ENCODE measurements at places on chromosomes 5 and 9. TPM values are rescaled to one million over a fixed set of nuclear protein-coding genes. Genes with fewer than 3 reads are reported as not detected.

SOHLH1 gene
- polyA plus RNA-seq: not detected

FAM78A gene
- 0.86 TPM for polyA plus RNA-seq

EGFL7 gene
- polyA plus RNA-seq: 43.2 TPM

GBA2 gene
- polyA plus RNA-seq: 26.7 TPM

WNT8A gene
- not detected for polyA plus RNA-seq

IGIP gene
- polyA plus RNA-seq: 3.8 TPM

ZNF879 gene
- 2.1 TPM for polyA plus RNA-seq

TAF11L10 gene
- polyA plus RNA-seq: not detected

SPRY4 gene
- polyA plus RNA-seq: 0.65 TPM

LCN9 gene
- not detected for polyA plus RNA-seq

PCDHGC4 gene
- 0.05 TPM for polyA plus RNA-seq

CAMK4 gene
- 0.53 TPM for polyA plus RNA-seq

SPATA31D3 gene
- not detected for polyA plus RNA-seq

TRIP13 gene
- polyA plus RNA-seq: 4.3 TPM

PRSS3 gene
- 165 TPM for polyA plus RNA-seq

CCDC183 gene
- polyA plus RNA-seq: 0.32 TPM

BARHL1 gene
- polyA plus RNA-seq: not detected

ACSL6 gene
- polyA plus RNA-seq: 0.29 TPM

RGS3 gene
- polyA plus RNA-seq: 10.2 TPM

SOX30 gene
- 0.05 TPM for polyA plus RNA-seq

ZCCHC9 gene
- polyA plus RNA-seq: 26.0 TPM

SMIM33 gene
- not detected for polyA plus RNA-seq

GRIN3A gene
- not detected for polyA plus RNA-seq

TAF1L gene
- not detected for polyA plus RNA-seq

FOXI1 gene
- polyA plus RNA-seq: not detected

DDX4 gene
- polyA plus RNA-seq: not detected

PRRX2 gene
- polyA plus RNA-seq: 1.7 TPM

MYOZ3 gene
- 0.05 TPM for polyA plus RNA-seq

PCDHB8 gene
- 0.04 TPM for polyA plus RNA-seq

SET gene
- polyA plus RNA-seq: 66.3 TPM

UBAP2 gene
- polyA plus RNA-seq: 15.6 TPM

AK8 gene
- 0.58 TPM for polyA plus RNA-seq

LRRC19 gene
- polyA plus RNA-seq: not detected

GHR gene
- 1.2 TPM for polyA plus RNA-seq
